ENCODE measurements at places on chromosomes 1 and 21.

DNA sequence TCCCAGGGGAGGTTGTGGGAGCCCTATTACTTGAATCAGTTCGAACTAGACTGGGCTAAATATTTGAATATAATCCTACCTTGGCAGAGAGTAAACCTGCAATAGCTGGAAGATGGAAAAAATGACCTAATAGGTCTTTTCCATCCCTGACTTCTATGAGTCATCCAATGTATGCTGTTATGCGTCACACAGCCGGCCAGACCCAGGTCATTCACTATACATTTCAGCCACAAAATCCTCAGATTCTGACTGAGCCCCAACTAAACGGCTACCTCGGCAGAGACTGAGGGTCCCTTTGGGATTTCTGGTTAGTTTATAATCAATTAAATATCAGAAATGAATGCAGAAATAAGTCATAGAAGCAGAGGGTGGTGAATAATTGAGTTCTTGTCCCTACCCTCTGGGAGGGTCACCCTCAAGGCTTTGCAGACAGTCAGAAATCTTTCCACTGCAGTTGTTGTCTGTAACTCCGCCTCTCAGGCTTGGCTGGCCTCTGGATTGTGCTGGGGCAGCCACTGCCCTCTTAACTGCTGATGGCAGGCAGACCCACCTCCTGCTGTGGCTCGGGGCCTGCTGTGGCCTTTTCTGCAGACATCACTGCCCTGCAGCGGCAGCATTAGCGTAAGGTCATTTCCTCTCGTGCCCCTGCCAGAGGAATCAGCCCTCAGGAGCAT lies 240.5 kb downstream of the TGFB2 start:
- DNase-seq: peak; percentile 20

DNA sequence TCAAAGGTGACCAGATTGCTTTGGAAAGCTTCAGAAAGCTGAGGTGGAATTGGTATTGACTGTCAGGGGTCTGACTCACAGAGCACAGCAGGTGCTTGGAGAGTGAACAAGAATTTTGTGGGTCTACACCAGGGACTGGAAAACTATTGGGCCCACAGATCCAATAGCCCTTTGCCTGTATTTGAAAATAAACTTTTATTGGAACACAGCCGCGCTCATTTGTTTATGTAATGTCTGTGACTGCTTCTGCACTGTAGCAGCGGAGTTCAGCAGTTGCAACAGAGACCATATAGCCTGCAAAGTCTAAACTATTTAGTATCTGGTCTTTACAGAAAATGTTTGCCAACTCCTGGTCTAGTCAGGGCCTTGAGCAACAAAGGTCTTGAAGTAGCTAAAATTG lies 315.6 kb downstream of the NFIA start:
- no peak for DNase-seq

GRCh38 chr1:214028649-214029406 lies 41.1 kb downstream of the PROX1 start:
- DNase-seq: no peak

DNA sequence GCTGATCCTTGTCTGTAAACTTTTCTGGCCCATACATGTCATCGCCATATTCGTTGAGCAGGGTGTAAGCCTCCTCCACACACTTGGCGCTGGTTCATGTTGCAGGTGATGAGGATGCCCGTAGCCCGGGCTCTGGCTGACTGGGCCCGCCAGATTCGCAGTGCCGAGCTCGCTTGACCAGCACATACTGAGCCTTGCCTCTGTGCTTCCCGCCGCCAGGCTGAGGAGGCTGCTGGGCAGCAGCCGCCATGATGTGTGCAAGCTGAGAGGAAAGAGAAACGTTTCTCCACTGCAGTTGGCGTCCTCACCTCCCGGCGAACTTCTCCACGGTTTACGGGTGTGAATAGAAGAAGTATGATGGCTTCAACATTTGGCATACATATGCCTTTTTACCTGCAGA lies 89.2 kb downstream of the LTN1 start:
- DNase-seq: no peak

- DNase-seq: no peak
Measured at GRCh38 chr1:97668945-97669344, 251.9 kb downstream of the DPYD start.

- peak; percentile 47 for DNase-seq
Measured at GRCh38 chr1:59903141-59903754, 23.3 kb downstream of the CYP2J2 start.

GRCh38 chr1:108114033-108114599 lies 86.0 kb downstream of the SLC25A24 start:
- DNase-seq: no peak

GRCh38 chr1:178120088-178120487 lies 26.2 kb downstream of the RASAL2 start:
- no peak for DNase-seq

DNA sequence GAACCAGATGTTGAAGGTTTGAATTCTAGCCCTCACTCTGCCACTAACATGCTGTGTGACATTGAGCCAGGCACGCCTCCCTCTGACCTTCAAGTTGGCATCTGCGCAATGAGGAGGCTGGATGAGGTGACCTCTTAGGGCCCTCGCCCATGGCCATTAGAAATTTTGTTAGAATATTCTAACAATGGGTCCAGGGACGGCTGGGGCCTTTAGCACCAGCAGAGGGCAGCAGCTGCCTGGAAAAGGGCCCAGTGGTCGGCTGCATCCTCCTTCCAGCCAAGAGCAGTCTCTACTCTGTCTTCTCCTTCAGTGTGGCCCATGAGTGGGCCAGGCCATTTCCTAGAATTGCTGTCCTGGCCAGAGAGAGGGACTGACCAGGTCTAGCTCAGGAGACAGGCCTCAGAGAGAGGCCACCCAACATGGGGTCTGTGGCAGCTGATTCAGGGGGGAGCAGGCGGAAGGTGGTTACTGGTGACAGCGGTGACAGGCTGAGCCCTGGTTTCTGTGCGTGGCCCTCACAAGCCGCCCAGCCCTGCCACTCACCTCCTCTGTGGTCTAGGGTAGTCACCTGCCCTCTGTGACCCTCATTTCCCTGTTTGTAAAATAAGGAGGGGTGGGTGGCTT lies 101.3 kb upstream of the ACTL8 start:
- peak; percentile 79 for DNase-seq

- DNase-seq: no peak
Measured at GRCh38 chr1:51342591-51343206, 12.3 kb upstream of the TTC39A start.

DNA sequence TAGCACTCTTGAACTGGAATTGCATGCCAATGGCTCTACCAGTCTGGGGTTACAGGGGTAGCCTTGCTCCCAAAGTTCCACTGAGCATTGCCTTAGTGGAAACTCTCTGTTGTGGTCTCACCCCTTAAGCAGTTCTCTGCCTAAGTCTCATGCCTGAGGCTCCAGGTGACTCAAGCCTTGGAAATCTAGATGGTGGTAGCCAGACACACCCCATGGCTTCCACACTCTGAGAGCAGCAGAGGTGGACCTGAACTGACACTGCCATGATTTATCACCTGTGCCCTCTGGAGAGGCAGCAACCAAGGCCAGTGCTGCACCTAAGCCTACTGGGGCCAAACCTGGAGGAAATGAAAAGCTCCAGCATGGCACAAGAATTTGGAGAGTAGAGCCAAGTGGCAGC lies 285.7 kb upstream of the PKN2 start:
- DNase-seq: no peak

- peak; percentile 18 for DNase-seq
Measured at GRCh38 chr21:29072873-29073221, 601 bp downstream of the CCT8 start.

DNA sequence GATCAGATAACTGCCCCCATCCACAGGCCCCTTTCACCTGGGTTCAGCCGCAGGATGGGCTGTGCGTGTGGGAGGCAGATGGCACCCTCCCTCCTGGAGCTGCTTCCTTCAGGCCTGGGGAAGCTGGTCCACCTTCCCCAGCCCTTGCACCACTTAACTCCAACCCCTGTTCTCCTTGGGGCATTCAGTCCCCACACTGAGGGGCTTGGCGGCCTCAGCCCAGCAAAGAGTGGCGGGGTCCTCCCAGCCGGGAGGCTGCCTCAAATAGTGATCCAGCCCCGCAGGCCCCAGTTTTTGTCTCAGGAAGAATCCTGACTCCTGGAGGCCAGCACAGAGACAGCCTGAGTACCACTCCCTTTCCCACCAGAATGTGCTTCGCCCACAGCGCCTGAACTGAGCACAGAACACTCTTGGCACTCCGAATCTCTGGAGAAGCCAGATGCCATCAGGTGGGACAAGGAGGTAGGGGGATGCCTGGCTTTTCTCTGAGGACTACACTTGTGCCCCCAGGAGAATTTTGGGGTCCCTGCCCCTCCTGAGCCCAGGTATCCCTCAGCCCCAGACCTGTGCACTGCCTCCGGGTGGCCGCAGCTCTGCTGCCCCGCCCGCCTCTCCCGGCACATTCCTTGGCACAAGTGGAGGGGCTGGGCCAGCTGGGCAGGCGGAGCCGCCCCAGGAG lies 936 bp downstream of the PAQR6 start:
- DNase-seq: no peak

- DNase-seq: no peak
Measured at GRCh38 chr1:6508154-6508815, 16.8 kb upstream of the PLEKHG5 start.

DNA sequence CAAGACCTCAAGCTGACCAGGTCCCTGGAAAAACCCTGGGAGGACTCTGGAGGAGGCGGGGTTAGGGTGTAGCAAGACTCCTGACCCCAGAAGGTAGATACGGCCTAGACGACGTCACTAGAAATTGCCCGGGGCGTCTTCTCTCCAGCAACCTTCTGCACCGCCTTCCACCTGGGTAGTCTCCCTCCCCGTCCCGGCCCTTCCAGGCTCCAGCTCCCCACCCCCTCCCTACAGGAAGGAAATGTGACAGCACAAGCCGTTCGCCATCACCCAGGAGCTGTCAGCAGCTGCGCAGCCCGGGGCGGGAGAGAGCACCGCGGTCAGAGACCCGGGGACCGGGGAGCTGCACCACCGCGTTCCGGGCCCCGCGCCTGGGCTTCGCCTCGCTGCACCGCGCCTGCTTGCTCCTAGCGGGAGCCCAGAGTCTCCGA lies 20.0 kb downstream of the SERTAD4 start:
- DNase-seq: peak; percentile 44

GRCh38 chr1:206725109-206725963 lies 40.6 kb downstream of the MAPKAPK2 start:
- peak; percentile 67 for DNase-seq

GRCh38 chr1:20058531-20058930 lies 11.5 kb upstream of the PLA2G5 start:
- DNase-seq: no peak

- no peak for DNase-seq
Measured at GRCh38 chr1:63454269-63454668, 68.8 kb downstream of the ITGB3BP start.

DNA sequence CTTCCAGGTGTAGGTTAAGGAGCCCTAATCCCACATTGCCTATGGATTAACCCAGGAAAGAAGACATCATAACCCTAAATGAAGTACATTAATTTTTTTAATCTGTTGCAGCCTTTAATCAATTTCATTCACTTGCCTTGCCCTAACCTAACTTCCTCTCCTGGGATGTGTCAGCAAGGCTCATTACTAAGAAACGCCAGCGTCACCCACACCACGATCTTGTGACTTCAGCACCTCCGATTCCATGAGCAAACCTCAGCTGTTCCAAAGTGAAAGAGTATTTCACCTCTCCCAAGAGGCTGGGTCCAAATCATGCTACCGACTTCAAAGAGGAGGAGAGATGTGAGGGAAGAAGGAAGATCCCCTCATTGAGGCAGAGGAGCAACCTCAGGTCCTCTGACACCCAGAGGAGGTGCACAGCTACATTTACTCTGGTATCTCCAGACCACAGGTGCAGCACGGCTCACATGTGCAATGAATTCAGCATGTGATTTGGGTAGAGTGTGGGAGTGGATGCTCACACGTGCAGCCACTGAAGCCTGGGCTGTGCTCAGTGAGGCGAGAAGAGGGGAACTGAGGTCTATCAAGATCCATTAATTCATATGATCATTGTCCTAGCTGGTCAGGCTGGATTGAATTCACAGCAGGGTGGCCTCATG lies 134.1 kb downstream of the SLC30A10 start:
- DNase-seq: no peak

DNA sequence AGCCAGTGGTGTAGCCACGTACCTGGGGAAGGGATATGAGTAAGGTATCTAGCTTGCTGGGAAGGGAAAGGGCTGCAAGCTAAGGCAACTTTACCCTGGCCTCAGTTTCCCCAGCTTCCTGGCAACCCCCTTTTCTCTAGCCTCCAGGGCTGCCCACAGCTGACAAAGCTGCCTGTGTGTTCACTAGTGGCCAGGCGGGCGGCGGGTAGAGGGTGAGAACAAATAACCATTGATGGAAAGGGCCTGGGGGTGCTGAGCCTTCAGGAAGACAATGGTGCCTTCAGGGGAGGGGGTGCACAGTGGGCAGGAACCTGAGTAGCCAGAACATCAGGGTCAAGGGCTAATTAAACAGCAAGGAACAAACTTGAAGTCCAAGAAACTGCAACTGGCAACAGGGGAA lies 6.1 kb downstream of the CERS2 start:
- no peak for DNase-seq

GRCh38 chr1:93003981-93004380 lies 42.7 kb upstream of the DIPK1A start:
- no peak for DNase-seq

DNA sequence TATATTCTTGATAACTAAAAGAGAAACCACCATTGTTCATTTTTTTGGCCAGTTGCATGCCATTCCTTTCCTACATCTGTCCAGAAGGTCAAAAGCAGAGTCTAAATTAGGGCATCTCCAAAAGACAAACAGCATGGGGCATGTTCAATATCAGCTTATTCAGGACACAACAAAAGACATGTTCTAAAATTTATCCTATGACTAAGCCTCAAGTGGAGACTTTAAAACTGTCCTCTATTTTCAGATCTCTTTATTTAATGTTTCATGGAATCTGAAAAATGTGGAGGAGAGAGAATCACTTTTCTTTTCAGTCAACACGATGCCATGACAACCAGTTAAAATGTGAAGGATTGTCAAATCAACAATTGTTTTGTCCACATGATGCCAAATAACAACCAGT lies 303.4 kb upstream of the PRMT6 start:
- DNase-seq: no peak

DNA sequence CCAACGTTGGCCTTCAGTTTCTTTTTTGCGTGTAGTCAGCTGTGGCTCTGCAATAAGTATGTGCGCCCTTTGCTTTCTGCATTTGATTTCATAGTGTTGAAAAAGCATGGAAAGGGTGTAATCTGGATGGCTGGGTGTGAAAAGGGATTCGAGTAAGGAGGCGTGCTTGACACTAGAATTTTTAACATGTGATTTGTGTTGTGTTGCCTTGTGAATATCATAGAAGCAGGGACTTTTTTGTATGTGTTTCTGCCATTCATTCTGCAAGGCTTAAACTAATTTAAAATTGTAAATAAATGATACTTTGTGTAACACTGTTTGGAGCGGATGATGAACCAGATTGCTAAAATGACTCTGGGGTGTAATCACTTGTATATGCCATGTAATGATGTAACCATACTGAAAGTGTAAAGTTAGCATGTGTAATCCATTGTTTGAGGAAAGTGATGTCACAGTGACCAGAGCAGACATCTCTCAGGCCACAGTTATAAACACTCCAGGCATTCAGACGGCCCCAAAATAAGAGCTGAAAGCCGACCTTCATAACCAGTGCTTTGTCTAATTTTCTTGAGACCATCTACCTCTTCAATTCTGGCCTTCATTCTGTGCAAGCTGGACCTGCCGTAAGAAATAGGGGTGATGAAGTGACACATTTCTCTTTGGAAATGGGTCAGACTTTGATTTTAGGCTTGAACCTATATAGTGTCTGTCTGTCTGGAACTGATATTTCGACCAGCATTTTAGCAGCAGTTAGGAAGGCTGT lies 618 bp downstream of the SH3BGR start:
- DNase-seq: no peak

- DNase-seq: no peak
Measured at GRCh38 chr1:81109038-81109437, 691.7 kb upstream of the ADGRL2 start.

GRCh38 chr1:53605181-53605580 lies 133.8 kb downstream of the GLIS1 start:
- DNase-seq: no peak
